Testis (tissue), 5 donors: ENCODE measurements at places on chromosomes 3 and 15. TPM values are rescaled to one million over a fixed set of nuclear protein-coding genes. Genes with fewer than 3 reads are reported as not detected.
A peak's percentile ranks its signal among the peaks of the same experiment; 100 is the strongest.

GRCh38 chr3:23244324-23245041, 41.4 kb downstream of the UBE2E2 start:
- no peak for DNase-seq
- H3K27me3 ChIP-seq, result no peaks in the 10 kb centered on the region
- H3K4me3 ChIP-seq, result no peak overlapping the region
- no peaks in the 10 kb centered on the region for H3K36me3 ChIP-seq
- no peak overlapping the region for H3K27ac ChIP-seq

GRCh38 chr3:114799816-114800215, 347.3 kb downstream of the ZBTB20 start:
- H3K36me3 ChIP-seq, result no peaks in the 10 kb centered on the region
- no peak for DNase-seq
- H3K27ac ChIP-seq, result no peak overlapping the region

DNA sequence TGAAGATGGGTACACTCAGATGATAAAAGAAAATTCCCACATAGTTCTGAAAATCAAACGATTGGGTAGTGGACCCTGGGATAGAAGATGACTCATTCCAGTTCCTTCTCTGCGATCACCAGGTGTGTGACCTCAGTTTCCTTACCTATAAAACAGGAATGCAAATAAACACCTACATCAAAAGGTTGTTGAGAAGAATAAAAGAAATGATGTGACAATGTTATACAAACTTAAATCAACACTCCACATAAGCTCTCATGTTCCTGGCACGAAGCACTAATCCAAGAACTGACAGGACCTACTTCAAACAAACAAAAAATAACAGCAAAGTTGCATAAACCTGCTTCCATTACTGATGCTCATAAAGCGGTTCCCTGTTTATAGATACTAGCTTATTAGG, 69.2 kb downstream of the RORA start:
- no peak for DNase-seq
- no peak overlapping the region for H3K4me3 ChIP-seq
- no peaks in the 10 kb centered on the region for H3K27me3 ChIP-seq
- H3K27ac ChIP-seq, result no peak overlapping the region
- H3K36me3 ChIP-seq, result no peaks in the 10 kb centered on the region

DNA sequence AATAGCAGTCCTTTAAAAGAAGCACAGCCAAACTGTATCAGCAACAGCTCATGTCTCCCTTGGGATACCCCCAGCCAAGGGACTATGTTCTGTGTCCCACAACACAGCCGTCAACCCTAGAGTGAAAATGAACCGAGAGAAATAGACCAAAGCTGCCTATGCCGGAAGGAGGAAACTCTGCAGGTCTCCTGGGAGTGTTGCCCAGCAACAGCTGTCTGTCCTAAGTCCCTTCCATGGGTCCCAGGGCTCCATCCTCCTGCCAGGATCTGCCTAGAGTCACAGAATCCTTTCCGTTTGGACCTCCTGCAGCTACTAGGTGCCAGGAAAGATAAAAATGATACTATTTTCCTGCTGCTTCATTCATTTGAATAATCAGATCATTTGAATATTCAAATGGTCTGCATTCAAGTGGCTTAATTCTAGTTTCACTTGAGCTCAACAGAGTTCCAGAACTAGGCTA, 53.1 kb downstream of the TRANK1 start:
- no peaks in the 10 kb centered on the region for H3K36me3 ChIP-seq
- no peak for DNase-seq
- no peak overlapping the region for H3K4me3 ChIP-seq
- H3K27me3 ChIP-seq, result no peaks in the 10 kb centered on the region

The UPK1B gene
- total RNA-seq, result 0.79 TPM

The A4GNT gene
- total RNA-seq, result not detected

- H3K4me3 ChIP-seq, result no peak overlapping the region
- no peak for DNase-seq
- no peaks in the 10 kb centered on the region for H3K36me3 ChIP-seq
These were observed 244.4 kb downstream of the TIGIT start for GRCh38 chr3:114538211-114538610.

The AP3B2 gene
- 12.0 TPM for total RNA-seq

DNA sequence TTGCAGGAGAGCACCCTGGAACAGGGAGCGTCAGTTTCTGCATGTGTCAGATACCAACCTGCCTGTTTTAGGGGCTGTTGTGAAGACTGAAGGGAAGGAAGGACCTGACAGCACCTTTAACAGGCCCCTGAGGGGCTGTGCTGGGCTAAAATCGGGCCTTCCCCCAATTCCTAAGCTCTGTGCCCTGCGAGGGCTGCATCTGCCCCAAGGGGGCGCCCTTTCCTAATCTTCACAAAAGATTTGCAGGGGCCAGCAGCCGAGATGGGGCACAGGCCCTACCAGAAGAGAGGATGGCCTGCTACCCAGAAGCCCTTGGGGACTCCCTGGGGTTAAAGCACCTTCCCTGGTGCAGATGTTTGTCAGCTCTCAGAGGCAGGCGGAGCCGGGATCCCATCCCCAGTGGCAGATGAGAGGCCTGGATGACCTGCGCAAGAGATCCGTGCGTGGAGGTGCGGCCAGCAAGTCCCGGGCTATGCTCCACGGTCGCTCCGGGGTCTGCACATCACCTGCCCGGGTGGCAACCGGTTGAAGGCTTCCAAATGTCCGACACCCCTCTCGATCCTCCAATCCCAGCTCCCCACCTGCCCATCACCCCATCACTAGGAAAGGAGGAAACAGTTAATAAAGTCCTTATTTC, 53.6 kb downstream of the RHCG start:
- H3K36me3 ChIP-seq, result no peaks in the 10 kb centered on the region
- peak; percentile 66 for DNase-seq
- no peaks in the 10 kb centered on the region for H3K27me3 ChIP-seq
- H3K4me1 ChIP-seq, result no peaks in the 10 kb centered on the region
- H3K4me3 ChIP-seq, result no peak overlapping the region
- no peak overlapping the region for H3K27ac ChIP-seq

- H3K4me3 ChIP-seq, result no peak overlapping the region
- peak overlapping the region; percentile 52 for H3K27ac ChIP-seq
- peak; percentile 49 for DNase-seq
- H3K27me3 ChIP-seq, result no peaks in the 10 kb centered on the region
These were observed 63.0 kb downstream of the SH3BP5 start for GRCh38 chr3:15269091-15269989.

- no peak overlapping the region for H3K27ac ChIP-seq
- H3K36me3 ChIP-seq, result no peaks in the 10 kb centered on the region
- H3K27me3 ChIP-seq, result no peaks in the 10 kb centered on the region
- no peak overlapping the region for H3K4me3 ChIP-seq
These were observed 156.9 kb upstream of the EIF1B start for GRCh38 chr3:40152482-40153133.

DNA sequence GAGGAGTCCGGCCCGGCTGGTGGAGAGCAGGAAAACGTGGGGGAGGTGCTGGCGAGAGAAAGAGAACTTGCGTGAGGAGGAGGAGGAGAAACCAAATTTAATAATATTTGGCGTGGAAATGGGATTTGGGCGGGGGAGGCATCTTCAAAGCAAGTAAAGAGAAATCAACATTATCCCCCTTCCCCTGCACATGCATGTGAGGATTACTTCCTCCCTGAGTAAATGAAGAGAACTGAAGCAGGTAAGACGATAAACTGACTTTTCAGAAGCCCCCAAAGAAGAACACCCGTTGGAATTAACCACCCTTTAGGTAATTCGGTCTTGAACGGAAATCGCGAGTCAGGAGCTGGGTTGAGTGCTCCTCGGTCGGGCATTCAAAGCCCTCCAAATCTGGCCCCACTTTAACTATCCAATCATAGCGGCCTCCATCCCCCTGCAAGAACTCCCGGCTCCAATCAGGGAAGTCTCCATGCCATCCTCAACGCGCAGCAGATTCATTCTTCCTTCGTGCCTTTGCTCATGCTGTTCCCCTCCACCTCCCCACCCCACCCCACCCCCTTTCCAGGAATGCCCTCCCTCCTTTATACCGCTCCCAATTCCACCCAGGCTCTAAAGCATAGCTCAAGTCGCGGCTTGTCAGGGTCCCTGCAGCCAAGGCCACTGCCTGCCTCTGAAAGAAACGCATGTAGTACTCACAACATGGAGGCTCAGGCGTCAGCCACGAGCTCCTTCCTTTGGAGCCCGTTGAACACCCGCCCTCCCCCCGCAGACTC, 545 bp upstream of the RFX7 start:
- peaks cover 17% of the 10 kb centered on the region for H3K4me1 ChIP-seq
- H3K4me3 ChIP-seq, result peak overlapping the region; percentile 88
- DNase-seq, result peak; percentile 77
- H3K36me3 ChIP-seq, result no peaks in the 10 kb centered on the region

GRCh38 chr3:57820479-57820878, 64.4 kb downstream of the SLMAP start:
- no peak for DNase-seq
- H3K4me3 ChIP-seq, result no peak overlapping the region
- no peaks in the 10 kb centered on the region for H3K27me3 ChIP-seq
- H3K27ac ChIP-seq, result no peak overlapping the region
- no peaks in the 10 kb centered on the region for H3K36me3 ChIP-seq

- H3K4me3 ChIP-seq, result no peak overlapping the region
- DNase-seq, result peak; percentile 28
- H3K4me1 ChIP-seq, result peaks cover 34% of the 10 kb centered on the region
- no peaks in the 10 kb centered on the region for H3K27me3 ChIP-seq
- no peak overlapping the region for H3K27ac ChIP-seq
These were observed 72.1 kb downstream of the TLE3 start for GRCh38 chr15:70025413-70026296.

DNA sequence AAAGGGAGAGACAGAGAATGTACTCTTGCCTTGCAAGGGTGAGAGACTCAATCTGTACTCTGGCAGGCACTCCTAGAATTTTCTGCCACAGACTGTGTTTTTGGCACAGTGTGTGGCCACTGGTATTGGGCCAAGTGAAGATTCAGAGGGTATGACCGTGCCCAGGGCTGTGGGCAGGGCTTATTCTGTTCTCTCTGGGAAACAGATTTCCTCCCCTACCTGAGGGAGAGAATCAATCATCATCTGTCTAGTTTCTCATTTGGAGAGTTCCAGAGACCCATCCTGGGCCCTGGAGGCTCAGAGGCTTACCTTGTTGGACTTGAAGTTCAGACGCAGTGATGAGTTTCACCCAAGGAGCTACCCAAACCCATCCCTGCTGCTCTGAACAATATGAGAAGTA, 28.2 kb downstream of the CSTA start:
- no peaks in the 10 kb centered on the region for H3K27me3 ChIP-seq
- H3K4me1 ChIP-seq, result no peaks in the 10 kb centered on the region
- H3K36me3 ChIP-seq, result no peaks in the 10 kb centered on the region
- H3K27ac ChIP-seq, result no peak overlapping the region
- no peak for DNase-seq

The LRCH3 gene
- 173 TPM for total RNA-seq

- DNase-seq, result no peak
- no peak overlapping the region for H3K27ac ChIP-seq
- no peak overlapping the region for H3K4me3 ChIP-seq
- no peaks in the 10 kb centered on the region for H3K36me3 ChIP-seq
- H3K27me3 ChIP-seq, result no peaks in the 10 kb centered on the region
These were observed 11.0 kb upstream of the OSBPL11 start for GRCh38 chr3:125606291-125606690.

- DNase-seq, result no peak
- H3K27ac ChIP-seq, result no peak overlapping the region
- no peaks in the 10 kb centered on the region for H3K36me3 ChIP-seq
- no peaks in the 10 kb centered on the region for H3K27me3 ChIP-seq
These were observed 140.3 kb downstream of the TBC1D5 start for GRCh38 chr3:17602126-17602525.

The ZBED2 gene
- total RNA-seq, result not detected

The FHIT gene
- 15.5 TPM for total RNA-seq

GRCh38 chr3:48597408-48597800, 2.3 kb upstream of the COL7A1 start:
- no peak overlapping the region for H3K4me3 ChIP-seq
- DNase-seq, result no peak
- H3K36me3 ChIP-seq, result no peaks in the 10 kb centered on the region

DNA sequence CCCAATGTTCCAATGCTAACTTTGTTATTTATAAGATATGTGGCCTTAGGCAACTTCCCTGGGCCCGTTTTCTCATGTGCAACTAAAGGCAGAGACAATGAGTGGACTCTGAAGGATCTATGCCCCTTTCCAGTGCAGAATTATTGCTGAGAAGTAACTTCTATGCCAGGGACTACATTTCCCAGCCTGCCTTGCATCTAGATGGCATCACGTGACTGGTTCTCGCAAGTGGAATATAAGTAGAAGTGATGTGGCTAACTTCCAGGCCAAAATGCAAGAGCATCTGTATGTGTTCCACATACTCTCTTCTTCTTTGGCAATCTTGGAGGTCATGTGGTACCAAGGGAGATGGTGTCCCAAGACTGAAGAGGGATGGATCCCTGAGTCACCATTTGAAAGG, 674.4 kb downstream of the NTRK3 start:
- no peaks in the 10 kb centered on the region for H3K4me1 ChIP-seq
- H3K4me3 ChIP-seq, result no peak overlapping the region
- H3K27me3 ChIP-seq, result no peaks in the 10 kb centered on the region
- H3K27ac ChIP-seq, result no peak overlapping the region
- no peaks in the 10 kb centered on the region for H3K36me3 ChIP-seq

GRCh38 chr3:128269796-128270195, 116.5 kb downstream of the EEFSEC start:
- no peaks in the 10 kb centered on the region for H3K27me3 ChIP-seq
- H3K4me3 ChIP-seq, result no peak overlapping the region
- no peak for DNase-seq
- no peaks in the 10 kb centered on the region for H3K36me3 ChIP-seq
- no peak overlapping the region for H3K27ac ChIP-seq
- no peaks in the 10 kb centered on the region for H3K4me1 ChIP-seq

DNA sequence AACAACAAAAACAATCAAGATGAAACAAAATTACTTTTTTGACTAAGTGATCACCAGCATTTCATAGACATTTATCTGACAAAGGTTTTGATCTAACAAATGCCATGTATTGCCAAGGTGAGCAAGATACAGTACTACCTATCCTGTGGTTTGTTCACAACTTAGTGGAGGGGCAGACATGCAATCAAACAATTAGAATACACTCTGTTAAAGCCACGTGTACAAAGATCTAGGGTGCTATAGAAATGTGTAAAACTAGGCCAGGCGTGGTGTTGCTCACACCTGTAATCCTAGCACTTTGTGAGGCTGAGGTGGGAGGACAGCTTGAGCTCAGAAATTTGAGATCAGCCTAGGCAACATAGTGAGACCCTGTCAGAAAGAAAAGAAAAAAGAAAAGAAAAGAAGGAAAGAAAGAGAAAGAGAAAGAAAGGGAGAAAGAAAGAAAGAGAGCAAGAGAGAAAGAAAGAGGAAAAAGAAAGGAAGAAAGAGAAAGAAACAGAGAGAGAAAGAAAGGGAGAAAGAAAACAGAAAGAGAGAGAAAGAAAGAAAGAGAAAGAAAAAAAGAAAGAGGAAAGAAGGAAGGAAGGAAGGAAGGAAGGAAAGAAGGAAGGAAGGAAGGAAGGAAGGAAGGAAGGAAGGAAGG, 1.4 kb upstream of the TRIM69 start:
- H3K36me3 ChIP-seq, result no peaks in the 10 kb centered on the region
- no peak overlapping the region for H3K4me3 ChIP-seq
- peaks cover 9% of the 10 kb centered on the region for H3K4me1 ChIP-seq
- DNase-seq, result no peak
- no peak overlapping the region for H3K27ac ChIP-seq
